Thoracic aorta endothelial cell (primary cell): ENCODE measurements at places on chromosomes 1 and 21. TPM values are rescaled to one million over a fixed set of nuclear protein-coding genes. Genes with fewer than 3 reads are reported as not detected.

The ST6GALNAC3 gene
- 39.0 and 62.1 TPM in 2 replicates for total RNA-seq

The CRYBG2 gene
- total RNA-seq, result not detected in 2 replicates

The B3GALNT2 gene
- total RNA-seq, result 55.1 and 66.8 TPM in 2 replicates

The RNF186 gene
- total RNA-seq, result not detected in 2 replicates

The ARHGEF2 gene
- 127 TPM in 2 replicates for total RNA-seq

The DNALI1 gene
- total RNA-seq, result 2.5 and 2.9 TPM in 2 replicates

The LINGO4 gene
- not detected in 2 replicates for total RNA-seq

The GBP5 gene
- total RNA-seq, result 0.29 TPM in 1 of 2 replicates, not detected in the other

The BTG3 gene
- 41.9 and 44.4 TPM in 2 replicates for total RNA-seq

The RNF223 gene
- not detected in 2 replicates for total RNA-seq

The GNAT2 gene
- total RNA-seq, result 0.13 and 0.22 TPM in 2 replicates

The RGS16 gene
- 0.13 TPM in 1 of 2 replicates, not detected in the other for total RNA-seq

The TRAPPC10 gene
- total RNA-seq, result 34.0 and 37.8 TPM in 2 replicates

The SHE gene
- 77.0 and 88.4 TPM in 2 replicates for total RNA-seq

The TOR3A gene
- total RNA-seq, result 34.7 and 35.1 TPM in 2 replicates

The SMPDL3B gene
- 0.27 and 0.29 TPM in 2 replicates for total RNA-seq

The HCRTR1 gene
- total RNA-seq, result 0.57 and 0.66 TPM in 2 replicates

The KPNA6 gene
- 74.9 and 87.3 TPM in 2 replicates for total RNA-seq

The ANKRD65 gene
- 0.07 and 0.13 TPM in 2 replicates for total RNA-seq
